Activated CD4-positive, alpha-beta T cell treated with anti-CD3 and anti-CD28 coated beads for 36 hours (primary cell): ENCODE measurements at places on chromosomes 2 and 18. TPM values are rescaled to one million over a fixed set of nuclear protein-coding genes. Genes with fewer than 3 reads are reported as not detected.

DNA sequence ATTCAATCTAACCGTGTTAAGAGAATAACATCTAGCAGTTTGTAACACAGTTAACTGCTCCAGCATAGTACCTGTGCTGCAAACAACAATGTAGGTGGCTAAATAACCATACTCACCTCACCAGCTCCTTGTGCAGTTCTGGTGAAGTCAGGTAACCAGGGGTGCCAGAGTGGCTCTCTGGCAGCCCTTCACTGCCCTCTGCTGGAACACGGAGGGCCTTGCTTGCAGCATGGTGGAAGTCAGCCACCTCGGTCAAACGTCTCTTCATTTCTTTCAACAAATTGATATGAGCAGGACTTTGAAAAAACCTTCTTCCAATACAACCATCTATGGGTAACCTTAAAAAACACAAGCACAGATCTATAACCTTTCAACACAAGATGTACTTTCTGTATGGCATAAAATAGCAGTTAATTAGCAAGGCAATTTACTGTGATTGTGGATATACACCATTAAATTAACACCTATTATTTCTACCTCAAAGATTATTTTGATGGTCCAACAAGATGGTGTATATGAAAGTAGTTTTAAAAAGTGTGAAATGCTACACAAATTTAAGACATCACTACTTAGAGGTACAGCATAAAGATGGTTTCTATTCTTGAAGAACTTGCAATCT lies 56.6 kb downstream of the EPG5 start:
- peaks cover 30% of the 10 kb centered on the region for H3K36me3 ChIP-seq
- no peaks in the 10 kb centered on the region for H3K27me3 ChIP-seq
- no peaks in the 10 kb centered on the region for H3K4me1 ChIP-seq
- DNase-seq, result peak; percentile 81

GRCh38 chr18:42087235-42087634 lies 132.2 kb downstream of the PIK3C3 start:
- H3K4me3 ChIP-seq, result no peak overlapping the region
- H3K36me3 ChIP-seq, result peaks cover 22% of the 10 kb centered on the region
- H3K4me1 ChIP-seq, result peaks cover 5% of the 10 kb centered on the region
- H3K27ac ChIP-seq, result no peak overlapping the region
- DNase-seq, result no peak

The LRP1B gene
- not detected for total RNA-seq

The DAW1 gene
- not detected for total RNA-seq

DNA sequence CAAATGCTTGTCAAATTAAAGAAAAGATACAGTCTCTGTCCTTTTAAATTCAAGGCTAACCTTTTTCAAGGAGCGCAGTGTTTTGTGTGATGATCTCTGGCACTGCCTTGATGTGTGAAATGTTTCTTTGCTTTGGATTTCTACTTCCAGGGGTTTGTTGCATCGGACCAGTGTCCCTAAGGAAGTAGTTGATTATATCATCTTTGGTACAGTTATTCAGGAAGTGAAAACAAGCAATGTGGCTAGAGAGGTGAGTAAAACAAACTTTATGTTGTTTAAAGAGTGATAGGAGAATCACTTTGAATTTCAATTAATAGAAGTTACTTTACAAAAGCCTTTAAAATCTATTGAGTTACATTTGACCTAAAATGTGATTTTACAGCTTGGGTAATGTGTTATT lies 28.8 kb downstream of the HADHB start:
- H3K4me1 ChIP-seq, result peaks cover 17% of the 10 kb centered on the region
- H3K27ac ChIP-seq, result no peak overlapping the region
- peaks cover 11% of the 10 kb centered on the region for H3K36me3 ChIP-seq
- DNase-seq, result no peak
- no peak overlapping the region for H3K4me3 ChIP-seq

DNA sequence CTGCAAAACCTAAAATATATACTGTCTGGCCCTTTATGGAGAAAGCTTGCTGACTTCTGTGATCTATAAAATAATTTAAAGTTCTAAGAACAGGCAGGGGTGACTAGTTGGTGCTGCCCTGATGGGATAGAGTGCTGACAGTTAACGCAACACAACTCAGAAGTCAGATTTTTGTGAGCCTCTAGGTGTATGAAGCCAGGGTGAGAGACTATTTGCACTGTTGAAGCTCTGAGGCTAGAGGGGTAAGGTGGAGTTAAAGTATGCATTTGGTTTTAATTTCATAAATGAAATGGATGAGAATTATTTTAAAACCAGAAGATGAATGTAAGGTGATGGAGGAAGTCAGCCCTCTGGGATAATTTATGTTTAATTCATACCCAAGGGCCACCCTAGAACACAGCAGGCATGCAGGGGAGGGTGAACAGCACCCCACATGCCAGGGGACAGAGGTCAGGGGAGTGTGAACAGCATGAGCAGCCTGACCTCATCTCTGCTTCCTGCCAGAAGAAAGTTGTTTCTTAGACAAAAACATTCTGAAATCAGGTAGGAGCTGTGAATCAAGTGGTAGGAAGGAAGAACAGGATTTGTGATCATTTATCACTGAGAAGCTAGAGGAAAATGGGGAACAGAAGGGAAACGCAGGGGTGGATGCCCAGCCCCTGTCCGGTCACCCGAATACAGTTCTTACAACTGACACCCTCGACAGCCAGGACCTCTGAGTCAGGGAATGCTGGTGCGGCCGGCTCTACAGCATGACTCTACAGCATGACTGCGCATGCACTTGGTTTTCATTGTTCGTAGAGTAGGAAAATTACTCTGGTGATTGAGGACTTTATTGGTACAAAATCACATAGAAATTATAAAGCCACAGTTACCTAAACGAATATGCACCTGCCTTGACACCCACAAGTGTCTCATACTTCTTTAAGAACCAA lies 93.1 kb downstream of the MBP start:
- no peak for DNase-seq
- no peaks in the 10 kb centered on the region for H3K27me3 ChIP-seq
- no peak overlapping the region for H3K4me3 ChIP-seq

GRCh38 chr2:241859436-241860183 lies 916 bp upstream of the PDCD1 start:
- H3K27me3 ChIP-seq, result peaks cover 11% of the 10 kb centered on the region
- peaks cover 63% of the 10 kb centered on the region for H3K4me1 ChIP-seq
- H3K27ac ChIP-seq, result peak overlapping the region; percentile 95
- peak overlapping the region; percentile 85 for H3K4me3 ChIP-seq
- DNase-seq, result peak; percentile 88

DNA sequence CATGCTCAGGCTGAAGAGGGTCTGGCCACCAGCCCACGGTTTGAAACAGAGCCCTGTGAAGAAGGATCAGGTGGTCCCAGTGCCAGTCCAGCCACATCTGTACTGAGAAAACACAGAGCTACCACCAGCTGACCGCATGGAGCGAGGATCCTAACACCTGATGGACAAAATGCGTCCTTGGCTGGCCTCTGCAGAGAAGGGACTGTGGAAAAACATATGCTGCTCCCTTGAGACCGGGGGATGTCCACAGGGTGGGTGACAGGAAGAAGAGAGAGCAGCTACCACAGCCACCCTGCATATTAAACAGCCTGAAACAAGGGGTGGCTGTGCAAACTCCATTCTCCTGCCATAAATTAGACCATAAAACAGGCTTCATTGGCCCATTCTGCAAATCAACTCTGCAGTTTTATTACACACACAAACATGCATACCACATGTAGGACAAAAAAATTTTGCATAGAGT lies 137.2 kb downstream of the BCL2 start:
- H3K36me3 ChIP-seq, result peaks cover 4% of the 10 kb centered on the region
- DNase-seq, result no peak

The SMCHD1 gene
- total RNA-seq, result 89.5 TPM

The REG1A gene
- not detected for total RNA-seq

DNA sequence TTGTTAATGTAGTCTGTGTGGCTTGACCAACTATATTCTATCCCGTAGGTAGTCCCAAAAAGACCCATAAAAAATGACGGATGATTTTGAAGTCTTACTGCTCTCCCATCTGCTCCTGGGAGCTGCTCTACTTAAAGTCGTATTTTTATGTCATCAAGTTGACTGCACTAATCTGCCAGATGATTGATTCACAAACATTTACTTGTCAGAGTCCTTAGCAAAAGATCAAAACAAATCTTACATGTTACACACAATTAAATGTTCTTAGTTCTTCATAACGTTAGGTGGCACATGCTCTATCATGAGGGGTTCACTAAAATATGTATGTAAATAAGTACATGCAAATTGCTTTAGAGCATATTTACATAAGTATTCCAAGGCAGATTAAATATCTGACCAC lies 498.3 kb upstream of the LRRTM4 start:
- no peak overlapping the region for H3K27ac ChIP-seq
- H3K27me3 ChIP-seq, result no peaks in the 10 kb centered on the region
- no peak overlapping the region for H3K4me3 ChIP-seq
- no peaks in the 10 kb centered on the region for H3K4me1 ChIP-seq
- H3K36me3 ChIP-seq, result no peaks in the 10 kb centered on the region
- DNase-seq, result no peak

DNA sequence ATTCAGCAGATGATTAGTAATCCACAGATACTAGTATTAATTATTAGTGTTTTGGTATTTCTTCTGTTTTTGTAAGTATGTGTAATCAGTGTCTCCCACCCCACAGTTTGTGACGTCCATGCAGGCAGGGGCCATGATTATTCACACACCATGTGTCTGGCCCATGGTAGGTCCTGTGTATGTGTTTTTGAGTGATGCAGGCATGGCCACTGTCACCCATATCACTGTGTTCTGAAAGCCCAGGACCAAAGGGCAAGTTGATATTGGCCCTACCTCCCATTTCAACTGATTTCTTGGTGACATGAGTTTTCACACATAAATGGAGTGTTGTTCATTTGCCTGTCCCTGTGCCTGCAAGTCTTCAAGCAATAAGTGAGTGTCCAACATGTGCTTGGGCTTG lies 104.0 kb downstream of the TSHZ1 start:
- H3K27me3 ChIP-seq, result peaks cover 1% of the 10 kb centered on the region
- no peak overlapping the region for H3K4me3 ChIP-seq
- no peaks in the 10 kb centered on the region for H3K4me1 ChIP-seq
- H3K36me3 ChIP-seq, result no peaks in the 10 kb centered on the region
- H3K27ac ChIP-seq, result no peak overlapping the region
- no peak for DNase-seq

GRCh38 chr2:199119796-199120195 lies 337.9 kb downstream of the SATB2 start:
- H3K4me1 ChIP-seq, result no peaks in the 10 kb centered on the region
- DNase-seq, result no peak
- no peak overlapping the region for H3K27ac ChIP-seq
- no peaks in the 10 kb centered on the region for H3K27me3 ChIP-seq
- H3K4me3 ChIP-seq, result no peak overlapping the region
- no peaks in the 10 kb centered on the region for H3K36me3 ChIP-seq

The NPPC gene
- total RNA-seq, result 0.35 TPM

GRCh38 chr2:40169430-40169829 lies 282.5 kb downstream of the SLC8A1 start:
- DNase-seq, result no peak
- no peak overlapping the region for H3K27ac ChIP-seq
- peaks cover 2% of the 10 kb centered on the region for H3K27me3 ChIP-seq
- no peak overlapping the region for H3K4me3 ChIP-seq
- H3K4me1 ChIP-seq, result peaks cover 2% of the 10 kb centered on the region

- no peaks in the 10 kb centered on the region for H3K4me1 ChIP-seq
- H3K36me3 ChIP-seq, result peaks cover 13% of the 10 kb centered on the region
- no peak for DNase-seq
- H3K4me3 ChIP-seq, result no peak overlapping the region
Observed at GRCh38 chr2:37037771-37038170, 46.4 kb downstream of the HEATR5B start.

The RUFY4 gene
- total RNA-seq, result 1.6 TPM

DNA sequence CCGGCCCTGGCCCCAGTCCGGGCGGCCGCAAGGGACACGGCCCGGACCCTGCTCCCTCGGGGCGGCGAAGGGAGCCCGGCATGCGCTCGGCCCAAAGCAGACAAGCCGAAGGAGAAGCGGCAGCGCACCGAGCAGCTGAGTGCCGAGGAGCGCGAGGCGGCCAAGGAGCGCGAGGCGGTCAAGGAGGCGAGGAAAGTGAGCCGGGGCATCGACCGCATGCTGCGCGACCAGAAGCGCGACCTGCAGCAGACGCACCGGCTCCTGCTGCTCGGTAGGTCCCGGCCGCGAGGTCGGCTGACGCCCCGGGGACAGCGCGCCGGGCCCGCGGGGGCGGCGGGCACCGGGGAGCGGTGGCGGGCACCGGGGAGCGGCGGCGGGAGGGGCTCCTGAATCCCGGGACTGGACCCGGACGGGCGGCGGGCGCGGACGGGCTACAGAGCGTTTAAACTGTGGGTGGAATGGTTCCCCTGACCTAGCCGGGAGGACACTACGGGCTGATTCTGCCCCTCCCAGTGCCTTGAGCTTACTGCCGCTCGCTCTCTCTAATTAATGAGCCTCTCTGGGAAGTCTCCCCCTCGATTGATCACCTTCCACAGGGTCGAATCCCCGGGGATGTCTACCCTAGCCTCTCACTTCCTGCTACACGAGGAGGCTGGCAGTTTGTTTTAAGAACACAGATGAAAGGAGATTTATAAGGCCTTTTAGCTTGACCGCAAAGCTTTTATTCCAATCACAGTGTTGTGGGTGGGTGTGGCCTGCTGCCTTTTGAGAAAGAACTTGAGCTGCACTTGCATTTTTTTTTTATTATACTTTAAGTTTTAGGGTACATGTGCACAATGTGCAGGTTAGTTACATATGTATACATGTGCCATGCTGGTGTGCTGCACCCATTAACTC lies 853 bp downstream of the GNAL start:
- no peak overlapping the region for H3K27ac ChIP-seq
- H3K36me3 ChIP-seq, result no peaks in the 10 kb centered on the region
- peak overlapping the region; percentile 58 for H3K4me3 ChIP-seq

GRCh38 chr2:152544638-152545037 lies 172.6 kb downstream of the PRPF40A start:
- no peak overlapping the region for H3K27ac ChIP-seq
- DNase-seq, result no peak
- no peaks in the 10 kb centered on the region for H3K4me1 ChIP-seq
- H3K36me3 ChIP-seq, result no peaks in the 10 kb centered on the region
